Activated T-cell treated with anti-CD3 and anti-CD28 coated beads for 48 hours (primary cell): ENCODE measurements at places on chromosomes 16 and 17.

- DNase-seq, result no peak
These were observed 17.2 kb downstream of the RSL1D1 start for GRCh38 chr16:11833951-11834695.

DNA sequence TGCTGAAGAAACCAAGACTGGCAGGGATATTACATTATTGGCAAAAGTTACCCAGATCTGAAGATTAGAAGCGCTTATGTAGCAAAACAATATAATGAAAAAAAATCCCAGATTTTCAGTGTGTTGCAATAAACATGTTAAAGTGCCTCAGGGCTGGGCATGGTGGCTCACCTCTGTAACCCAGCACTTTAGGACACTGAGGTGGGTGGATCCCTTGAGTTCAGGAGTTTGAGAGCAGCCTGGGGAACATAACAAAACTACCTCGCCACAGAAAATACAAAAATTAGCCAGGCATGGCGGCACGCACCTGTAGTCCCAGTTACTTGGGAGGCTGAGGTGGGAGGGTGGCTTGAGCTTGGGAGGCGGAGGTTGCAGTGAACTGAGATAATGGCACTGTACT, 6.8 kb downstream of the ZNF207 start:
- no peak for DNase-seq

- DNase-seq, result no peak
These were observed 63.5 kb downstream of the SPECC1 start for GRCh38 chr17:20072692-20072992.

GRCh38 chr17:21774263-21774662, 81.9 kb downstream of the KCNJ18 start:
- DNase-seq, result no peak

- no peak for DNase-seq
These were observed 11.9 kb downstream of the ZNF629 start for GRCh38 chr16:30775131-30775391.

DNA sequence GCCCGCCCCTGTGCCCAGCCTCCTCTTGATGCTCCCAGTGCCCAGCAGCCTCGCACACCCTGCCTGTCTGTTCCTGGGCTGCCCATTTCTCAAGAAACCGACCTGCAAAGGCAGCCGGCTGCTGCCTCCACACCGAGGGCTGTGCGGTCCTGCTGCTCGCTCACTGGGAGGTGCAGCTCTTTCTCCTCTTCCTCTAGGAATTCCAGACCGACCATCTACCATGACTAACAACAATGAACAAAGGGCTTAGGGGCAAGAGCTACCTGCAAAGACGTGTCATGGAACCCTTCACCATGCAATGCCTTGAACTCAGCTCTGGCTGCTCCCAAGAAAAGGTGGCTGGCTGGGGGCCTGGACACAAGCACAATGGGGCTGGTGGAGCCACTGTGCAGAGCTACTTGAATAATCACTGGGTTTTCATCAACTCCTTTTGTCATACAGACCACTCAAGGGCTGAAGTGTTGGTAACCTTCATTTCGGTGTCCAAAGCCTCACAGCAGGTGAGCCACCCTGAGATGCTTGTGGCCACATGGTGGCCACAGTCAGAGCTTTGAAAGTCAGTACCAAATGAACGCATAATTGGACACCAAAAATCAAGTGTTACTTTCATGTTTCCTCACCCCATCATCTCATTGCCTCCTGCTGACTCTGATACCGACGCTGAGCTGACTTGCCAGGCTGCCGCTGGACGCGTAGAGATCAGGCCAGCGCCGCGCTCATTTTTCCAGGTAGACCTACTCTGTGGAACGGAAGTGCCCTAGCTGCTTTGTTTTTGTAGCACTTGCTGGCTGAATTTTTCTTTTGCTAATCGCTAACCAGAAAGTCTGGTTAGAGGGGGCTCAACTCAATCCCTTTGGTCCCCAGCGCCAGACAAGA, 19.8 kb downstream of the CYB561 start:
- DNase-seq, result no peak

- DNase-seq, result no peak
These were observed 12.8 kb downstream of the PIMREG start for GRCh38 chr17:6456914-6457687.

DNA sequence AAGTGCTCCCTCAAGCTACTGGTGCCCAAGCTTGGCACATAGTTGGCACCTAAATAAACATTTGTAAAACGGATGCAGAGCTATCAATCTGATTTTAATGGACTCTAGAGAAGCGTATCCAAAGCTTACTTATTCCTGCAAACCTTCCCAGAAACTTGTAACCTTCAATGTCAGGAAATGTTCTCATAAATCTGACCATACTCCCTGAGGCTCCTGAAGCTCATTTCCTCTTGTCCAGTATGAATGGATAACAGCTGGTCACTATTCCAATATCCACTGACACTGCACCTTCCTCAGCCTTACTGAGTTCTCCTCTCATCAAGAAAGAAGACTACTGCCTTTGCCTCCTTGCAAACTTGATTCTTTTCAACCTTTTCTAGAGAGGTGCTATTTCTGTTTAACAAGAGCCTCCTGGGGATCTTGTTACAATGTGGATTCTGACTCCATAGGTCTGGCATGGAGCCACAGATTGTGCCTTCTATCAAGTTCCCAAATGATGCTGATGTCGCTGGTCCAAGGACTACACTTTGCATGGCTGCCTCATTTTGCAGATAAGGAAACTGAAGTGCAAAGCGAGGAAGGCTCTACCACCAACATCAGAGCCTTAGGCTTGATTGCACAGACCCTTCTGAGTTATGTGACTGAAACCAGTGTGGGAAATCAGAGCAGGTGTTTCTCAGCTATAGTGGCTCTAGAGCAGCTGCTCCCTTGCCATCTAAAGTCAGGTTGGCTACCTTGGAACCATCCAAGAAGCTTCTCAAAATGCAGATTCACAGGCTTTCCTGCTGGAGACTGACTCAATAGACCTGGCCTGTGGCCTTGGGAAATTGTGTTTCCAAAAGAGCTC, 377.8 kb downstream of the SOX9 start:
- no peak for DNase-seq

- no peak for DNase-seq
These were observed 150.0 kb downstream of the HS3ST4 start for GRCh38 chr16:25841761-25842160.

DNA sequence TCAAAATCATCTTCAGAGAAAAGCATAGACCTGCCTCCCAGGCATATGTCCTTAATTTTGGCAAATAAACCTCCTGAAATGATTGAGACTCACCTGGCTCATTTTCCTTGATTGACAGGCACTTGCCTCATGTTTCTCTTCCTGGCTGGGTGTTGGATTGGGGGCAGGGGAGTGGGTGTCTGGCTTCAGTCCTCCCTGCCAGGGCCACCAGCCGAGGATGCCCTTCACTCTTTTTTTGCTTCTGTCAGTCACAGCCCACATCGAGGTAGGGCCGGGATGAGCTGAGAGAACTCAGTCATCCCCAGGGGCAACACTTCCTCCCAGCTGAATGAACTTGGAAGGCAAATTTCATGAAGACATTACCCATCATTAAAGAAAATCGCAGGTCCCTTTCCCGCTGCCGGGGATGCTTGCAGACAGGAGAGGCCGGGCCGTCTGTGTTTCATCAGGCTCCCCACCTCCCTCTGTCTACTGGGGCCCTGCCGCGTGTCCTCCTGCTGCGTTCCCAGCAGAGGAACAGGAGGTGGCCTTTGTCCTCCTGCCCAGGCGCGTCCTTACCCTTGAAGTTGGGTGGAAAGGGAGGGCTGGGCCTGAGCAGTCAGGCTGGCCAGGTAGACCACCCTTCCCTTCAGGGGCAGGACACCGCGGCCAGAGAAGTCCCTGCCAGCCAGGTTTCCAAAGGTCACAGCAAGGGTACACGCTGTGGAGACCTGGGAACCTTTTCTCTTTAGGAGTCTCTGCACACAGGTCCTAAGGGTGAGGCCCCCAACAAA, 11.2 kb upstream of the DNAH17 start:
- no peak for DNase-seq

DNA sequence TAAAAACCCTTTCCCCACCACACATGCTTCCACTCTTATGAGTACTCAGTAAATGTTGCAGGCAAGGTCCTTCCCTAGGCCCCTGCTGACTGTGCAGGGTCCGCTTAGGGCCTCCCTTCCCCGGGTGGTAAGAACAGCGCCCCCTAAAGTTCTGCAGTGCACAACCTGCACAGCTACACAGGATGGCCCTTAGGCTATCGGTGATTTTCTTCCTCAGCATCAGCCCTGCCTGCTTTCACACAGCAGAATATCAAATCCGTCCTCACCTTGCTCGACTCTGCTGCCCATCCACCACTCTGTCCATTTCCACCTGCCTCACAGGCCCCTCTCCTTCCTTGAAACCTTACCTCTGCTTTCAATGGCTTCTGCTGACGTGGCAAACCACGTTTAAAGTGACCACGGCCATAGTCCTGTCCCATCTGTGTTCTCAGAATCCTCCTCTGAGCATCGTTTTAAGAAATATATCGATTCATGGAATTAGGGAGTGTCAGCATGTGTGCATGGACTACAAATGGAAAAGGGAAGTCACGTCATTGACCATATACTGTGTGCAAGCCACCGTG, 51.4 kb upstream of the TMEM132E start:
- DNase-seq, result no peak

DNA sequence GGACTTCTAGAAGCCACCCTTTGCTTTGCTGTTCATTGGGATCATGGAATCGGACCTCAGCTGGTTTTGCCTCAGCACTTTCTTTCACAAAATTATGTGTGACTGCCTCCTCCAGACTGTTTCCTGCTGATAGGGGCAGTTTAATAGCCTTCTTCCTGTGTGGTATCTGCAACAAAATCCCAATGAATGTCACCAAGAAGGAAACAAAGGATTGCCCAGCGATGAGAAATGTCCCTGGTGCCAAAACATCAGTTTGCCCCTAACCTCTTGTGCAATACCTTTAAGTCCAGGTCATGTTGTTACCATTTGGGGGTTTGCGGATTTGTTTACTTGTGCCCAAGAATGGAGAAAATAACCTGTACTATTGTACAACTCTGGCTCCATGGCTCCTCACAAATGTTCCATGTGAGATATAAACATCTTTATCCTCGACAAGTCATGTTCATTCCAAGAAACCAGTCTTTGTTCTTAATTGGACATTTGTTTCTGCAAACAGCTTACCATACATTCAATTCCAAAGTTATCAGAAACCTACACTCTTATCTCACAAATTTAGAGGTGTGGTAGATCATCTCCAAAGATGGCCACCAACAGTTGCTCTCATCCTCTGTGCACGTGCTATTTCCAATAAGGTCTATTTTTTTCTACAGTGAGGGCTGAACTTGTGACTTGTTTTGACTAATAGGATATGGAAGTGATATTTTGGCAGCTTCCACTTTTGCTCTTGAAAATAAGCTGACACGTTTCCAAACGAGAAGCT, 14.8 kb downstream of the TAC4 start:
- no peak for DNase-seq

DNA sequence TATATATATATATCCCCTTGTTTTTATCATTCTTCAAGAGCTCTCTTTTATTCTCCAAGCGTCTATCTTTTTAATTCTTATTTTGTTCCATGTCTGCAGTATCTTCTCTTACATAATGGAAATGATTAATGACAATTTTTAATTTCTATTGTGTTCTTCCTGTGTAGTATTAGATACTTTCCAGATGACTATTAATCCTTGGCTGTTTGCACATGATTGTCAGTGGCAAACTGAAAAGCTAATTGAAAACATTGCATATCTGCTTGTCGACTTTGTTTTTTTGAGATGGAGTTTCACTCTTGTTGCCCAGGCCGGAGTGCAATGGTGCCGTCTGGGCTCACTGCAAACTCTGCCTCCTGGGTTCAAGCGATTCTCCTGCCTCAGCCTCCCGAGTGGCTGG, 124.7 kb downstream of the BCAS3 start:
- DNase-seq, result no peak

DNA sequence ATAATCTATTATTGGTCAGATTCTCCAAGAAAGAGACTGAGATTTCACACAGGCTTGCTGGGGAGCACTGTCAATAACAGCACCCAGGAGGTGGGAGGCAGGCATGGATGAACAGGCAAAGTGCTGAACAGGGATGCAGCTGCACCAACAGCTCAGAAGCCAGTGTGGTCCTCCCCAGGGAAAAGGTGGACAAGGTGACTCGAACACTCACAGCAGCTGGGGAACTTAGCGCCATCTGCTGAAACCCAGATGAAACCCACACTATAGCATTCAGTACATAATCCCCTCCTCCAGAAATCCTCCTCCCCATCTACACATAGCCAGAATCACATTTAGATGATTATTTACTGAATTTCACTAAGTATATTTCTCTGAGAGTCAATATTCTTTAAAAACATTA, 255.2 kb upstream of the WSB1 start:
- no peak for DNase-seq

DNA sequence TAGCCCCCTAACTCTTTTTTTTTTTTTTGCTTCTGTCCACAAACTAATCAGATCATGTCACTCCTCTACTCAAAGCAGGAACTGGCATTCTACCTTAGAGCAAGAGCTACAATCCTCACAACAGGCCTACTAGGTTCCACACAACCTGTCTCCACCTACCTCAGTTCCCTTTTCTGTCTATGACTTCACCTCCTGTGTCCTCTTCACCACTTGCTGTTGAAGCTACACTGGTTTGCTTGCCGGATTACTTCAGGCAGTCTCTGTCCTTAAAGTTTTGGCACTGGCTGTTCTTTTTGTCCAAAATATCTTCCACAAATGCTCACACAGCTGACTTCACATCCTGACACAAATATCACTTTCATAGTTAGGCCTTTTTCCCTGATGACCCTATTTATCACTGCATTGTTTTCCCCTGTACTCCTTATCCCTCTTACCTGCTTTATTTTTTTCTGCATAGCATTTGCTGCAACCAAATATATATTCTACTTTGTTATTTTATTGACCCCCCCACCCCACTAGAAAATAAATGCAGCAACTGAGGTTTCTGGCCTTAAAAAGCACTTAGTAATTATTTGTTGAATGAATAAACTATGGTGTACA, 72.0 kb downstream of the KANSL1 start:
- no peak for DNase-seq

DNA sequence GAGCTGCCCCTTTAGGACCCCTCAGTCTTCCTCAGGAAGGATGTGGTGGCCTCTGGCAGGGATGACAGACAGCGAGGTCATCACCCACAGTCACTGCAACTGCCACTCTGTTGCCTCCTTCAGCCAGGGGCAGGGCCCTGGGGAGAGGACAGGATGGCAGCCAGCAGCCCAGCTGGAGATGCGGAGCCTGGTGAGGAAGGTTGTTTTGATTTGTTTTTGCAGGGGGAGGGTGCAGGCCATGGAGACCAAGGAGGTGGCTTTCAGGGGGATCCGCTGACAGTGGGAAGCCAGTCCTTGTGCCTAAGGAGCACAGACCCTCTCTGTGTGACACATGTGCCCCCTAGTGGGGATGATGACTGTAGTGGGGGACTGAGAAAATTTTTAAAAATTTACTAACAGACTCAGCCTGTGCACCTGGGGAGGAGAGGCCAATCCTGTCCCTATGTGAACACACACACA, 7.4 kb downstream of the PRCD start:
- DNase-seq, result no peak

DNA sequence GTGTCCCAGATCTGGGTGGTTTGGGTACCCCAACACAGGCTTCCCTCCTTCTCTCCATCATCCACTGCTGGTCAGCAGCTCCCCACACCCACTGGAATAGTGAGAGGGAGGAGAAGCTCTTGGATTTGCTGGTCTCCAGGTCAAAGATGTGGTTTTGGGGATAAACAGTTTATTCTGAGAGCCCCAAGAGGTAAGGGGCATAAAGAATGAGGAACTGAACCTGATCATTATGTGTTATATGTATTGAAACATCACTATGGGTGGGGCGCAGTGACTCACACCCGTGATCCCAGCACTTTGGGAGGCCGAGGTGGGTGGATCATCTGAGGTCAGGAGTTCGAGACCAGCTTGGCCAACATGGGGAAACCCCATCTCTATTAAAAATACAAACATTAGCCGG, 3.9 kb downstream of the DPEP2 start:
- no peak for DNase-seq

- DNase-seq, result peak; percentile 70
These were observed 209.7 kb downstream of the RBFOX3 start for GRCh38 chr17:79400989-79401703.
